GM23338 (cell line): ENCODE measurements at places on chromosomes 7 and 10. TPM values are rescaled to one million over a fixed set of nuclear protein-coding genes. Genes with fewer than 3 reads are reported as not detected.
A peak's percentile ranks its signal among the peaks of the same experiment; 100 is the strongest.

CDH23 gene
- 4.3 and 6.2 TPM in 2 replicates for total RNA-seq

ENTPD7 gene
- total RNA-seq, result 11.8 and 12.6 TPM in 2 replicates

GRCh38 chr10:101495324-101495925 lies 92.6 kb downstream of the POLL start:
- DNase-seq, result peak; percentile 61

DNA sequence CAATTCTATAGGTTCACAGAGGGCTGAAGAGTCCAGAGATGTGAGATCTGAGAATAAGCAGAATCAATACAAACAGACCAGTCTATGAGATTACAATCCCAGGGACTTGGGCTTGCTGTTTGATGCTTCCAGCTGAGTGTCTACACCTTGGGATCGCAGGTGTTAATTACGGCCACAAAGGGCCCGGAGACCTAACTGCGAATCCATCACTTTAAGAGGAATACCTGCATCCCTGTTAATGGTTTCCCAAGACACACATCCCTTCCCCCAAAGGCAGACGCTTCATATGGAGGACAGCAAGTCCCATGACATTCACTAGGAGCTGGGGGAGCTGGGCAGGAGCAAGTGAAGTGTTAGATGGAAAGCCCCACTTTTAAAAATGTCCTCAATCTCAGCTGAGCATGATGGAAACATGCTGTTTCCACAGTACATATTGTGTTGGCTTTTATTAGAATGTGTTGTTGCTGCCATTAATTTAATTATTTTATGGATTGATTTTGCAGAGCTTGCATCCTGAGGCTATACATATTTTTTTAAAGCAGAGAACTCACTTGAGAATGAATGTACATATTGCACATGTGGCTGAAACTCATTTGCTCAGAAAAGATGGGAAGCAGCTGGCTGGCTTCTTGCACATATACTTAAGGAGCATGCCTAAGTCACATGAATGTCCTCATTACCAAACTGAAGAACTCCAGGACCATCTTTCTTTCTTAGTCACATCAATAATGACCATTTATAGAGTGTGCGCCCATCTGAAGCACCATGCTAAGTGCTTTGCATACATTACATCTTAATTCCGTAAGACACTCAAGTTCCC lies 151.3 kb downstream of the NEBL start:
- DNase-seq, result no peak

DNA sequence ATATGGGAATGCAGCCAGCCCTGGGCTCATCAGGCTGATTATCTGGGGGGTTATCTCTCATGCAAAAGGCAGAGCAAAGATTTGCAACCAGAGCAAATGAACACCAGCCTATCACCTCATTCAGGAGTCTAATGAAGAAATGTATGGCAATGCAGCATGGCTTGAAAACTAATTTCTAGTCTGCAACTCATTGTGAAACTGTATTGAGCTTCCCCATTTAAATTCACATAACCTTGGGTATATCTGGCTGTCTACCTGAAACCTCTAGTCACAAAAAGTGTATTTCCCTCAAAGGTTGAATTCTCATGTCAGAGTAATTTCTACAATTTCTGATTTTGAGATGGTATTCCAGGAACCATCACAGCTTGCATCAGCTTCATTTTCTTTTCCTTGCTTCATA lies 240.0 kb downstream of the SDHAF3 start:
- no peak for DNase-seq

VWA2 gene
- 2.0 and 3.7 TPM in 2 replicates for total RNA-seq

WASHC2A gene
- total RNA-seq, result 24.5 and 26.4 TPM in 2 replicates

- no peak for DNase-seq
These were observed 628.8 kb downstream of the SUGCT start for GRCh38 chr7:40763319-40764287.

MCM10 gene
- total RNA-seq, result 30.7 and 38.2 TPM in 2 replicates

DNA sequence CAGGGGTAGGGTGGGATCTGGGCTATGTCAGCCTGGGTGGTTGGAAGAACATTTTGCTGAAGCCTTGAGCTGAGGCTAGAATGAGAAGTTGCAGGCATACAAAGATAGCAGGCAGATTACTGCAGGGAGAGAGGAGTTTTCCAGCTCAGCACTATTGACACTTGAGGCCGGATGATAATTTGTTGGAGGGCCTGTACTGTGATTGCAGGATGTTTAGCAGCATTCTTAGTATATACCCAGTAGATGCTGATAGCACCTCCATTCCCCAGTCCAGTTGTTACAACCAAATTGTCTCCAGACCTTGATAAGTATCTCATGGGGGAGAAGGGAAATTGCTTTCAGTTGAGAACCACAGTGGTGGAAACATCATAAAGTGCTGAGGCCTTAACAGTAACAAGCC lies 158.6 kb upstream of the CHRM2 start:
- DNase-seq, result no peak
